ENCODE measurements at places on chromosomes 2 and 18.
A peak's percentile ranks its signal among the peaks of the same experiment; 100 is the strongest.

- no peak overlapping the region for H3K4me3 ChIP-seq
- H3K4me1 ChIP-seq: no peaks in the 10 kb centered on the region
- DNase-seq: no peak
- no peaks in the 10 kb centered on the region for H3K27me3 ChIP-seq
Measured at GRCh38 chr18:36849288-36850006, 20.5 kb downstream of the KIAA1328 start.

DNA sequence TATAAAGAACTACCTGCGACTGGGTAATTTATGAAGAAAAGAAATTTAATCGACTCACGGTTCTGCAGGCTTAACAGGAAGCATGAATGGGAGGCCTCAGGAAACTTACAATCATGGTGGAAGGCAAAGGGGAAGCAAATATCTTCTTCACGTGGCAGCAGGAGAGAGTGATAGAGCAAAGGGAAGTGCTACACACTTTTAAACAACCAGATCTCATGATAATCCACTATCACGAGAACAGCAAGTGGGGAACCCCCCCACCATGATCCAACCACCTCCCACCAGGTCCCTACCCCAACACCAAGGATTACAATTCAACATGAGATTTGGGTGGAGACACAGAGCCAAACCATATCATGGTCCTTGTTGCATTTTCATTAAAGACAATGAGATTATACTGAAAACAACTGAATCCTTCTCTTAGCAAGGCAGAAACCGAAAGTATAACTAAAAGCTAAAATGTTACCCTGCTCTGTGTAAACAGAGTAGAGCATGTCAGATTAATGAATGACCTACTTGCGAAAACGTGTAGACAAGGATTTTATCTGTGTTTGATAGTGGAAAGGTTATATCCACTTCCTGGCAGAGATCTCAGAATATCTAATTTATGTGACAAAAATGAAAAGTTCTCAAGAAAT, 60.1 kb upstream of the RBBP8 start:
- no peaks in the 10 kb centered on the region for H3K36me3 ChIP-seq
- DNase-seq: no peak
- no peaks in the 10 kb centered on the region for H3K4me1 ChIP-seq
- no peak overlapping the region for H3K27ac ChIP-seq
- no peak overlapping the region for H3K4me3 ChIP-seq

- H3K36me3 ChIP-seq: no peaks in the 10 kb centered on the region
- no peaks in the 10 kb centered on the region for H3K27me3 ChIP-seq
- H3K27ac ChIP-seq: no peak overlapping the region
Measured at GRCh38 chr2:126930970-126931590, 32.4 kb downstream of the TEX51 start.

DNA sequence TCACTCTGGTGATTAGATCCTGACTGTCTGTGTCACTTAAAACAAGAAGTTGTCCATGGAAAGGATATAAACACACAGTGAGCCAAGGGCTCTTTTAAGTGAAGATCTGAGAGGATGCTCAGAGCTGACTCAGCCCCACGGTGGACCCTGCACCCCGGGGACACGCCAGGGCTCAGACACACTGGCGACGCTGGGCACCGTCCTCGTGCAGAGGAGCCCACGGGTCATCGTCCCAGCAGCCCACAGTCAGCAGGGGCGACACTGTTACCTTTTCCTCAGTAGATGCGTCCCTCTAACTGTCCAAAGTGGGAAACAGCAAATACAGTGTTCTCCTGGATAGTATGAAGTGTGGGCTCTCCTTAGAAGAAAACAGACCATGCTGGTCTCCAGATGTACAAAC, 225.6 kb downstream of the HDAC4 start:
- no peaks in the 10 kb centered on the region for H3K4me1 ChIP-seq
- peak; percentile 53 for DNase-seq
- no peak overlapping the region for H3K27ac ChIP-seq

GRCh38 chr2:65595630-65596029, 163.2 kb upstream of the SPRED2 start:
- no peak overlapping the region for H3K4me3 ChIP-seq
- H3K4me1 ChIP-seq: no peaks in the 10 kb centered on the region
- H3K36me3 ChIP-seq: no peaks in the 10 kb centered on the region
- H3K27me3 ChIP-seq: no peaks in the 10 kb centered on the region

GRCh38 chr2:11990576-11990975, 244.1 kb downstream of the LPIN1 start:
- no peaks in the 10 kb centered on the region for H3K27me3 ChIP-seq
- no peak overlapping the region for H3K4me3 ChIP-seq
- DNase-seq: no peak
- no peak overlapping the region for H3K27ac ChIP-seq
- no peaks in the 10 kb centered on the region for H3K36me3 ChIP-seq
- no peaks in the 10 kb centered on the region for H3K4me1 ChIP-seq

GRCh38 chr2:73868204-73868978, 24.4 kb upstream of the ACTG2 start:
- no peaks in the 10 kb centered on the region for H3K4me1 ChIP-seq
- H3K36me3 ChIP-seq: peaks cover 22% of the 10 kb centered on the region
- DNase-seq: no peak
- H3K4me3 ChIP-seq: no peak overlapping the region
- H3K27ac ChIP-seq: no peak overlapping the region

GRCh38 chr2:109187711-109188495, 58.9 kb downstream of the SH3RF3 start:
- no peaks in the 10 kb centered on the region for H3K4me1 ChIP-seq
- no peaks in the 10 kb centered on the region for H3K27me3 ChIP-seq
- H3K27ac ChIP-seq: no peak overlapping the region
- H3K4me3 ChIP-seq: no peak overlapping the region
- H3K36me3 ChIP-seq: no peaks in the 10 kb centered on the region
- DNase-seq: no peak

DNA sequence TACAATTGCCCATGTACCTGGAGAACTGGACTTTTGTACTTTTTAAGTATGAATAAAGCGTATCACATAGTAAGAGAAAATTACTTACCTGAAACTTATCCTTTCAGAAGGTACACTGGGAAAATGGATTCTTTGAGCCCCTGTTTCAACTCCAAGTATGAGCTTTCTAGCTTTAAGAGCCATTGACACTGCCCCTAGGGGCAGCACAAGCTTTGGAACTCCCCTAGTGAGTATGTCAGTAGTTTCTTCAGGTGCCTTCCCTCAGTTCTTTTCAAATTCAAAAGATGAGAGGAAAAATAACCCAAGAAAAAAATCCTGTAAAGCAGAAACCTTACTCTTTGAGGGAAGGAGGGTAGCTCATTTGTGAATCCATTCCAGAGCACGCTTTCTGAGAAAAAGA, 124.1 kb downstream of the MEMO1 start:
- H3K27me3 ChIP-seq: no peaks in the 10 kb centered on the region
- no peak overlapping the region for H3K4me3 ChIP-seq
- DNase-seq: no peak
- peaks cover 5% of the 10 kb centered on the region for H3K36me3 ChIP-seq
- H3K27ac ChIP-seq: no peak overlapping the region

DNA sequence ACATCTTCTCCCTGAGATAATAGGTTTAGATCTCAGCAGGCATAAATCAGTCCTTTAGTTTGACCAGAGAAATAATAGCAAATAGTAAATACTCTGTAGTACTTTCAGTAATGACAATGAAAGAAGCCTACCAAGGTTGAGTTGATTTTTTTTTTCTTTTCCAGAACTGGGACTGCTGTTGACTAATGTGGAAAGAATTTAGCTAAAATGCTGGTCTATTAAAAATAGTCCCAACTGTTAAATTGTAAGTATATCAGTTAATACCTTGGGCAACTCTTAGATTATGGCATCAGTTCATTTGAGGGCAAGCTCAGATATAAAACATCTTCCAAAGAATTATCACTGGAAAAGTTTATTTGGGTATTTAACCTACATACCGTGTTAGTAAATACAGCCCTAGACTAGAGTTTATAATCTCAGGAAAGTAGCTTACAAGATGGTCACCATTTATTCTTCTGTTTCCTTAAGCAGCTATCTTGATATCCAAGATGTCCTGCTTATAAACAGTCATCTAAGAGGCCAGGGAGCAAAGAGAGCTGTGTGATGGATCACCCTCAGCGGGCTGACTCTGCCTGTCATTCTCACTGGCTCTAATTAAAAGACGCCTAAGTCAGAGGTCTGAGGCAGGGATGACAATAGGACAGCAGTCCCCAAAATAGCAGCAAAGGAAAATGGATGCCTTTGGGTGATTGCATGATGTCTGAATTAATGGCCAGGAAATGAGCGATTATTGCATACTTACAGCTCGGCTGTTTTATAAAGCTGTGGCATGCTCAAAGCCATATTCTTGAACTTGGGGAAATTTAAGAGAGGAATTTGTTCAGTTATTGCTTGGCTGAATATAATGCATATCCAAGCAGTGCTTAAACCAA, 121.3 kb downstream of the MTX2 start:
- no peaks in the 10 kb centered on the region for H3K27me3 ChIP-seq
- no peak overlapping the region for H3K4me3 ChIP-seq
- no peak overlapping the region for H3K27ac ChIP-seq
- no peaks in the 10 kb centered on the region for H3K36me3 ChIP-seq
- H3K4me1 ChIP-seq: no peaks in the 10 kb centered on the region

- peaks cover 13% of the 10 kb centered on the region for H3K27me3 ChIP-seq
- H3K27ac ChIP-seq: no peak overlapping the region
- H3K4me3 ChIP-seq: no peak overlapping the region
- no peaks in the 10 kb centered on the region for H3K4me1 ChIP-seq
- DNase-seq: no peak
Measured at GRCh38 chr2:161434118-161434517, 18.0 kb downstream of the TBR1 start.

GRCh38 chr2:111708476-111709180, 175.4 kb downstream of the ANAPC1 start:
- H3K27ac ChIP-seq: no peak overlapping the region
- H3K4me3 ChIP-seq: no peak overlapping the region
- DNase-seq: no peak
- H3K27me3 ChIP-seq: no peaks in the 10 kb centered on the region
- no peaks in the 10 kb centered on the region for H3K36me3 ChIP-seq
- peaks cover 10% of the 10 kb centered on the region for H3K4me1 ChIP-seq

GRCh38 chr18:212780-213179, 54.4 kb downstream of the USP14 start:
- no peaks in the 10 kb centered on the region for H3K27me3 ChIP-seq
- no peaks in the 10 kb centered on the region for H3K4me1 ChIP-seq
- H3K27ac ChIP-seq: no peak overlapping the region
- peaks cover 65% of the 10 kb centered on the region for H3K36me3 ChIP-seq

DNA sequence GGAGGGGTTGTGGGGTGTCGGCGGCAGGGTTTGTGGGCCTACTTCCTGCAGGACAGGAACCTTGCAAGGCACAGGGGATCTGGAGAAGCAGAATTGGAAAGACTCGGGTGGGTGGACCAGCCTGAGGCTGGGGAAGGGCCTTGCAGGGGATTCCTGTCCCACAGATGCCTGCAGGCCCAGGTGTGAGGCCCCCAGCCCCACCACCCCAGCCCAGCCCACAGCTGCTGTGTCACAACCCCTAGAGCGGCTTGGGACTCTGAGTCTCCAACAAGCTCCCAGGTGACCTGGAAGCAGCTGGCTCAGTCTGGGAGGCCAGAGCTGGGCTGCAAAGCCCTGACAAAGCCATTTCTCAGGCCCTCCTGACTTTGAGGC, 93.1 kb downstream of the ZFP36L2 start:
- H3K27me3 ChIP-seq: no peaks in the 10 kb centered on the region
- peaks cover 90% of the 10 kb centered on the region for H3K4me1 ChIP-seq
- H3K27ac ChIP-seq: peak overlapping the region; percentile 90
- peak; percentile 87 for DNase-seq
- no peaks in the 10 kb centered on the region for H3K36me3 ChIP-seq

- H3K27ac ChIP-seq: peak within 1 kb of the TSS; percentile 89
- H3K4me3 ChIP-seq: peak within 1 kb of the TSS; percentile 49
- DNase-seq: peak; percentile 93
- H3K4me1 ChIP-seq: peaks cover 100% of the 10 kb centered on the region
- H3K27me3 ChIP-seq: no peaks in the 10 kb centered on the region
Measured at GRCh38 chr2:230225486-230225885, at the start of gene SP140. TSS of gene SP140 (plus strand) at chr2:230225736. CDS start at chr2:230225845, 109 bp downstream.

DNA sequence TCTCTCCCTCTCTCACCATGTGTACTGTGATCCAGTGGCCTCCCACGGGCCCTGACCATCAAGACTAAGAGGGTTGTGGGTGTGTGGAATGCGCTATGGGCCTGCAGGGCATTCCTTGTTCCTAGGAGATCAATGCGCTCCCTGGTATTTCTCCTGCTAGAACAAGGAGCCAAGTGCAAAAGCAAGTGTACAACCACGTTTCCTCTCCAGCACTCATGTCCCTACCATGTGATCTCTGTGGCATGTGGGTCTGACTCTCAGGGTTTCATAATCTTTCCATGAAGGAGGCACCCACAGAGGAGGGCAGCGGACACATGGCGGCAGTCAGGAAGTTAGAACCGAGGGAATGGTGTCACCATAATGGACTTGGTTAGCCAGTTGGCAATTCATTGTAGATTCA, 91.4 kb downstream of the MAPK4 start:
- no peaks in the 10 kb centered on the region for H3K36me3 ChIP-seq
- no peaks in the 10 kb centered on the region for H3K27me3 ChIP-seq
- H3K27ac ChIP-seq: no peak overlapping the region
- H3K4me1 ChIP-seq: no peaks in the 10 kb centered on the region

GRCh38 chr2:11573418-11574175, 39.8 kb downstream of the GREB1 start:
- DNase-seq: peak; percentile 28
- no peaks in the 10 kb centered on the region for H3K4me1 ChIP-seq
- no peaks in the 10 kb centered on the region for H3K27me3 ChIP-seq

Measured in spleen (tissue), 13 donors.